ENCODE measurements at places on chromosomes 12 and 14.

DNA sequence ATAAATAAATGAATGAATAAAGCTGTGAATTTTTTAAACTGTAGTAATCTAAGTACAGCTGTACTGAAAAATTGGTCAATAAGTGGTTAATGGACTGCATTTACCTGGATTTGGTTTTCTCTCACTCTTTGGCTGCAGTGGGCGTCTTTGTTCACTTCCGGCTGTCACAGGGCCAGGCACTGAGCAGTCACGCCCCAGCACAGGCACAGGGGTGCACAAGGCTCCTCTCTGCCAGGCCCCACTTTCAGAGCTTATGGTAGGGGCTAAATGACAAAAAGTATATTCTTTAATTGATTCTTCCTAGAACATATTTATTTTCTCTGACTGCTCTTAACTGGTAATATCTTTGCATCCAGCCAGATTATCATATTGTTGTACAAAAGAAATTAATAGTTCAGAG, 70.6 kb upstream of the DYNC1H1 start:
- H3K4me3 ChIP-seq = no peak overlapping the region
- no peaks in the 10 kb centered on the region for H3K4me1 ChIP-seq
- no peak for DNase-seq
- no peaks in the 10 kb centered on the region for H3K27me3 ChIP-seq

DNA sequence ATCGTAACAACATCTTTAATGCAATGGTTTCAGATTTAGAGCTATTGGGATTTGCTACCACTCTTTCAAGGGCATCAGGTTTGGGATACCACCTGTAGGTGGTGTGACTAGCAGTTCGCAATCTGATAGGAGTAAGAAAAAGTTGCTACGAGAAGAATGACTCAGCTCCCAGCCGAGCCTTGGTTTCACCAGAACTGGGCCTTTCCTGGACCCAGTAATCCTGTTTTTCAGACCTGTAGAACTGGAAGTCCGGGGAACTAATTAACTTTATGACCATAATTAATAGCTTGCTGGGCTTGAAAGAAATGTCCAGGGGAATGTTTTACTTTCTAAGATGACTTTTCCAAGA, 770 bp downstream of the ABHD4 start:
- H3K4me1 ChIP-seq = peaks cover 47% of the 10 kb centered on the region
- peak overlapping the region; percentile 98 for H3K4me3 ChIP-seq
- no peak for DNase-seq
- peaks cover 20% of the 10 kb centered on the region for H3K36me3 ChIP-seq

GRCh38 chr14:23130871-23131270, 11.8 kb upstream of the CEBPE start:
- no peaks in the 10 kb centered on the region for H3K4me1 ChIP-seq
- peaks cover 28% of the 10 kb centered on the region for H3K27me3 ChIP-seq
- H3K27ac ChIP-seq = no peak overlapping the region
- H3K36me3 ChIP-seq = no peaks in the 10 kb centered on the region
- DNase-seq = no peak
- no peak overlapping the region for H3K4me3 ChIP-seq

GRCh38 chr12:82862876-82863649, 176.4 kb downstream of the TMTC2 start:
- no peak for DNase-seq
- no peak overlapping the region for H3K27ac ChIP-seq
- H3K27me3 ChIP-seq = no peaks in the 10 kb centered on the region
- no peak overlapping the region for H3K4me3 ChIP-seq
- H3K36me3 ChIP-seq = no peaks in the 10 kb centered on the region
- peaks cover 13% of the 10 kb centered on the region for H3K4me1 ChIP-seq

DNA sequence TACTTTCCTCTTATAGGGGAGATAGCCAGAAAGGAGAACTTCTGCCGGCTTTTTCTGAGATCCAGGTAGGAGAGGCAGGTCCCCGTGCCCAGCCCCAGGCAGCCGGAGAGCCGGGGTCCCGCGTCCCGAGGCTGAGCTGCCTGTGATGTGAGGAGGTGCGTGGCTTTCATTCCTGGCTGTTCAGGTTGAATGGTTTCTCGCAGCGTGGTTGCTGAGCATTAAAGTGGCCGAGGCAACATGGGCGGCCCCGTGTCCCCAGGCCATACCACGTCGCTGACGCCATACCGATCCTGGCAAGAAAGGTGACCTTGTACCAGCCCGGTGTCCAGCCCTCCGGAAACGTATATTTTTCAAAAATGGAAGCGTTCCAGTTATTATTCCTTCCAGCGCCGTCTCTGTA, 116.7 kb upstream of the MYL2 start:
- peaks cover 61% of the 10 kb centered on the region for H3K27me3 ChIP-seq
- no peaks in the 10 kb centered on the region for H3K36me3 ChIP-seq
- no peak overlapping the region for H3K27ac ChIP-seq

DNA sequence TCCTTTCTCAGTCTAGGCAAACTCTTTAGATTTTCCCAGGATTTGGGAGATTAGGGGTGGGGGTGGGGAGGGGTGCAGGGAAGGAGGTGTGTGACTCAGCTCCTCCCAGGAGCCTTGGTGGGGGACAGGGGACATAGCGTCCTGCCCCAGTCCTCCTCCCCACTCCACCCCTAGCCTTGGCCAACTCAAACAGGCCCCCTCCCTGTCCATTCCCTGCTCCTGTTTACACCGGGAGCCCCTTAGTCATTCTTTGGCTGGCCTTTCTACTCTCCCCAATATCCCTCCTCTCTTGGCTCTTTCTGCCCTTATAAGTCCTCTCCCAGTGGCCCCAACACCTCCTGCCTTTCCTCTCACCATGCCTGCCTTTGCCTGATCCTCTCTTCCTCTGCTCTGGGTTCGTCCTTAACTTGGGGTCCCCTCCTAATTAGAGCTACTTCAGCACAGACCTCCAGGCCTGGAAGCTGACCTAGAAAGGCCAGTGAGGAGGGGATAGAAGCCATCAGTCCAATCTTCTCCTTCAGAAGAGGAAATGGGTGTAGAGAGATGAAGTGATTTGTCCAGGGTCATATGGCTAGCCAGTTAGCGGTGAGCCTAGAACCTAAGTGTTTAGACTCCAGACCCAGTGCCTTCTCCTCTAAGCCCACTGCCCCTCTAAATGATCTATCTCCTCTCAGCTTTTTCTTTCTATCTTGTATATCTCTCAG, 2.3 kb upstream of the ITGA5 start:
- H3K27me3 ChIP-seq = peaks cover 10% of the 10 kb centered on the region
- DNase-seq = no peak
- H3K4me1 ChIP-seq = peaks cover 41% of the 10 kb centered on the region
- H3K27ac ChIP-seq = peak overlapping the region; percentile 45
- no peak overlapping the region for H3K4me3 ChIP-seq

DNA sequence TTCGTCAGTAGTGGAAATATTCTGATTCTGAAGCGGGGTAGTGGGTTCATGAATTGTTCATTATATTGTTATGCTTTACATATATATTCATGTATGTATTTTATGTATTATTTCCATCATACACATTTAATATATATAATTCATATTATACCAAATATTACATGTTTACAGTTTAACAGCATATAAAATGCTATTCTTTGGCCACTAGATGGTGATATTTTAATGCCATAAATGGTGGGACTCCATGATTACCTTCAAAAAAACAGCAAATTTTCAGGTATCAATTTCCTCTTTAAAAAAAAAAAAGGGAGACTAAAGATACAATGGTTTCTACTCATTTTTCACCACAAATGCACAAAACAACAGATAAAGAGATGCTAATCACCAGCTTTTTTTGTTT, 41.0 kb downstream of the BDKRB1 start:
- H3K36me3 ChIP-seq = peaks cover 13% of the 10 kb centered on the region
- H3K4me3 ChIP-seq = no peak overlapping the region
- H3K27me3 ChIP-seq = no peaks in the 10 kb centered on the region
- no peaks in the 10 kb centered on the region for H3K4me1 ChIP-seq
- no peak for DNase-seq
- no peak overlapping the region for H3K27ac ChIP-seq

GRCh38 chr12:26279091-26279490, 83.7 kb downstream of the SSPN start:
- peaks cover 15% of the 10 kb centered on the region for H3K4me1 ChIP-seq
- DNase-seq = no peak
- H3K4me3 ChIP-seq = no peak overlapping the region
- no peaks in the 10 kb centered on the region for H3K27me3 ChIP-seq
- H3K27ac ChIP-seq = no peak overlapping the region

DNA sequence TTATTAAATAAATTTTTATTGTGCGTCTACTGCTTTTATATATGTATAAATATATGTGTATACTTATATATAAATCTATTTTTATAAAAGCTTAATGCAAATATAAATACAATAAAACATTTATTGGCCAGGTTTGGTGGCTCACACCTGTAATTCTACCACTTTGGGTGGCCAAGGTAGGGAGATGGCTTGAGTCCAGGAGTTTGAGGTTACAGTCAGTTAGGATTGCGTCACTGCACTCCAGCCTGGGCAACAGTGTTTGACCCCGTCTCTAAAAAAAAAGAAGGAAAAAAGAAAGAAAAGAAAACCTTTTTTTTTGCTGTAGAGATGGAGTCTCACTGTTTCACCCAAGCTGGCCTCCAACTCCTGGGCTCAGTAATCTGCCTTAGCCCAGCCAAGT, 20.9 kb downstream of the ACTR6 start:
- DNase-seq = no peak
- no peak overlapping the region for H3K4me3 ChIP-seq
- H3K4me1 ChIP-seq = no peaks in the 10 kb centered on the region
- H3K27ac ChIP-seq = no peak overlapping the region
- no peaks in the 10 kb centered on the region for H3K27me3 ChIP-seq
- H3K36me3 ChIP-seq = peaks cover 8% of the 10 kb centered on the region

DNA sequence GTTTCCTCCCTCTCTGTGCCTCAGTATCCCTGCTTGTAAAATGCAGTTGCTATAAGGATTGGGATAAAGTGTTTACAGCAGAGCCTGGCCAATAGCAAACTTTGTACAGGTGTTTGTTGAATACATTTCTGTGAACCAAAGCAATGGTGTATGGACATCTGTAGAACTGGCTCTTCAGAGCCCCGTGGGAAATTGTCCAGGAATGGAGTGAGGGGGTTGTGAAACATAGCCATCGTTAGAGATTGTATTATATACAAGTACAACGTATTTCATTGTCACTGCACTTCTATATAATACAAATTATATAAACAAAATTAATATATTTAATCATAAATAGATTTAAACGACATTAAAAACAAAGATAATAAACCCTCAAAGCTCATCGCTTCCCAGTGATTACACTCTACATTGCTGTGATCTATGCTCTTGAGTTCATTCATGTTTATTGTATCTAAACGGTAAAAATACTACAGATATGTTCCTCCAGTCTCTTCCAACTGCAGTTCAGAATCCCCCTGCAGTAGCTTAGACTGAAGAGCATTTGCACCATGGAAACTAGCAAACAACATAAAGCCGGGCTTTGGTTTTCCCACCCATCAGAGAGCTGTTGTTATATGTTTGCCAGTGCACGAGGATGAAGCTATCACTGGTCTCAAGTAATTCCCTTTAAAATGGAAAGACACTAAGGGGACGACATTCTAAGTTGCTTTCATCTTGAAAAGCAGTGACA, 216.7 kb downstream of the TMEM132C start:
- H3K4me1 ChIP-seq = no peaks in the 10 kb centered on the region
- no peak overlapping the region for H3K27ac ChIP-seq
- DNase-seq = no peak
- no peaks in the 10 kb centered on the region for H3K36me3 ChIP-seq

- no peaks in the 10 kb centered on the region for H3K36me3 ChIP-seq
- no peaks in the 10 kb centered on the region for H3K4me1 ChIP-seq
- H3K4me3 ChIP-seq = no peak overlapping the region
- no peak for DNase-seq
- peaks cover 7% of the 10 kb centered on the region for H3K27me3 ChIP-seq
These were observed 139.3 kb downstream of the BRMS1L start for GRCh38 chr14:35965400-35965799.

- no peaks in the 10 kb centered on the region for H3K36me3 ChIP-seq
- H3K27me3 ChIP-seq = peaks cover under 1% of the 10 kb centered on the region
- H3K27ac ChIP-seq = peak overlapping the region; percentile 76
- peaks cover 11% of the 10 kb centered on the region for H3K4me1 ChIP-seq
- no peak for DNase-seq
- no peak overlapping the region for H3K4me3 ChIP-seq
These were observed 3.2 kb downstream of the RNASE1 start for GRCh38 chr14:20799456-20799891.

DNA sequence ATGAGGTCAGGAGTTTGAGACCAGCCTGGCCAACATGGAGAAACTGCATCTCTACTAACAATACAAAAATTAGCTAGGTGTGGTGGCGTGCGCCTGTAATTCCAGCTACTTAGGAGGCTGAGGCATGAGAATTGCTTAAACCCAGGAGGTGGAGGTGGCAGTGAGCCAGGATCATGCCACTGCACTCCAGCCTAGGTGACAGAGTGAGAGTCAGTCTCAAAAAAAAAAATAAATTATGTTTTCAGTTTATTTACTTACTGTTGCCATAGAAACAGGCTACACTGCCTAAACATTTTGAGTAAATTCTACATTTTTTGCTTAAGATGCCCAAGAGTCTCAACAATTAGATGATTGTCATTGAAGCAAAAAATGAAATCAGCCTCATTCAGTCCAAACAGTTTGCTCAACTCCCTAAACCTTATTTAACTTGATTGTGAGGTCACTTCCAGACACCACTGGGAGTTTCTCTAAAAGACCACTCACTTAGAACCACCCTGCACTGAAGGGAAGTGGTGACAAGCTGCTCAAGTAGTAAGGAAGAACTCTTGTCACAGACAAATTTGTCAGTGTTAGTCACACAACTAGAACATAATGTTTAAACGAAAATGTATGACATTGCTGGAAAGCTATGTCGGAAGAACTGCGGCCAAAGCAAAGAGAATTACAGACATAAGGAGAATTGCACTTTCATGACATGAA, 9.8 kb upstream of the GNPNAT1 start:
- no peaks in the 10 kb centered on the region for H3K36me3 ChIP-seq
- DNase-seq = no peak
- peak overlapping the region; percentile 41 for H3K4me3 ChIP-seq
- H3K4me1 ChIP-seq = peaks cover 46% of the 10 kb centered on the region

DNA sequence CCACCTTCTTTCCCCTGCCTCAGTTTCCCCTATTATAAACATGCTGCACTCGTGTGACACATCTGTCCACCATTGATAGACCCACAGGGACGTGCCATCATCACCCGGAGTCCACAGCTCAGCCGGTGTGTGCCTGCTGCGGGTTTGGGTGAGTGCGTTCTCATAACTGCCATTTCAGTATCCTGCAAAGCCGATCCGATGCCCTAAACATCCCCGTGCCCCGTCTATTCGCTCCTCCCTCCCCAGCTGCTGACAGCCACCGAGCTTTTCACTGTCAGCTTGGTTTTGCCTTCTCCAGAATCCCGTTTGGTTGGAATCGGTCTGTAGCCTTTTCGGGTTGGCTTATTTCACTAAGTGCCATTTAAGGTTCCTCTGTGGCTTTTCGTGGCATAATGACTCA, 3.9 kb downstream of the LRCOL1 start:
- no peak overlapping the region for H3K27ac ChIP-seq
- H3K27me3 ChIP-seq = peaks cover 49% of the 10 kb centered on the region
- H3K4me3 ChIP-seq = no peak overlapping the region
- peaks cover 17% of the 10 kb centered on the region for H3K4me1 ChIP-seq

Data from chondrocyte (in vitro differentiated cells).